ENCODE measurements at places on chromosomes 2 and 18.

- DNase-seq = no peak
These were observed 684.2 kb downstream of the EPHA4 start for GRCh38 chr2:220887876-220888275.

GRCh38 chr2:150292807-150293206 lies 194.7 kb downstream of the RND3 start:
- no peak for DNase-seq

- no peak for DNase-seq
These were observed 85.4 kb downstream of the MAIP1 start for GRCh38 chr2:200040831-200041230.

DNA sequence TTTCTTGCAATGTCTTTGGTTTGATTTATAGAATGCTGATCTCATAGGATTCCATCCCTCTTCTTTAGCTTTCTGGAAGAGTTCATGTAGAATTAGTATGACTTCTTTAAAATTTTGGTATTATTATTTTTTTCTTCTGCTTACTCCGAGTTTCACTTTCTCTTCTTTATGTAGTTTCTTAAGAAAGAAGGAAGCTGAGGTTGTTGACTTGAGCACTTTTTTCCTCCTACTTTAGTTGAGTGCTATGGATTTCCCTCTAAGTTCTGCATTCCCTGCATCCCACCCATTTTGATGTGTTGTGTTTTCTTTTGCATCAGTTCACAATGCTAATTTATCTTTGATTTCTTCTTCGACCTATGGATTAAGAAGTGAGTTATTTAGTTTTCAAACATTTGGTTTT lies 78.9 kb upstream of the SPRED2 start:
- peak; percentile 45 for DNase-seq

- DNase-seq = no peak
These were observed 63.5 kb downstream of the TXNL1 start for GRCh38 chr18:56574861-56575260.

GRCh38 chr18:25223211-25223610 lies 128.8 kb downstream of the ZNF521 start:
- no peak for DNase-seq

DNA sequence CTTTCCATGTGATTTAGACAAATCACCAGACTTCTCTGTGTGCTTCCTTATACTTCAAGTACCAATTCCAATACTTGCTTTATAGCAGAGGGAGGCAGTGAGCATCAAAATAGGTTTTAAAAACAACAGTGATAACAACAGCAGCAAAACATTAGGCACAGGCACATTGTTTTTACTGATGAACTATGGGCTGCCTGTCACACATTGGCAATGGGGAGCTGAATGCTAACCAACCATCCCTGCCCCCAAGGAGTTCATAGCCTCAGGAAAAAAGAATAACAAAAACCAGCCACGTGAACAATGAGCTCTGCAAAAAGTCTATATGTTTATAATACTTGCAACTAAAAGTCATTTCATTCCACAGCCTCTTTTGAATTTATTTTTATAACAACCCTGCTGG lies 287.9 kb upstream of the TRIB2 start:
- peak; percentile 6 for DNase-seq

GRCh38 chr2:64978514-64979268 lies 10.5 kb upstream of the SLC1A4 start:
- DNase-seq = peak; percentile 53
